ENCODE measurements at places on chromosomes 2 and 18. TPM values are rescaled to one million over a fixed set of nuclear protein-coding genes. Genes with fewer than 3 reads are reported as not detected.
A peak's percentile ranks its signal among the peaks of the same experiment; 100 is the strongest.

GRCh38 chr2:235054475-235054874, 102.7 kb downstream of the SH3BP4 start:
- DNase-seq = no peak

- DNase-seq = peak; percentile 12
Measured at GRCh38 chr2:211248841-211249240, 692.4 kb downstream of the CPS1 start.

PLCD4 gene
- total RNA-seq = 0.95 TPM

FBXO41 gene
- total RNA-seq = 16.1 TPM

CIDEA gene
- not detected for total RNA-seq
